ENCODE measurements at places on chromosomes 6 and 20.

GRCh38 chr6:121806116-121806515 is 370.7 kb downstream of the GJA1 start:
- no peak for DNase-seq

GRCh38 chr20:21559305-21559704 is 45.4 kb upstream of the NKX2-2 start:
- DNase-seq = no peak

DNA sequence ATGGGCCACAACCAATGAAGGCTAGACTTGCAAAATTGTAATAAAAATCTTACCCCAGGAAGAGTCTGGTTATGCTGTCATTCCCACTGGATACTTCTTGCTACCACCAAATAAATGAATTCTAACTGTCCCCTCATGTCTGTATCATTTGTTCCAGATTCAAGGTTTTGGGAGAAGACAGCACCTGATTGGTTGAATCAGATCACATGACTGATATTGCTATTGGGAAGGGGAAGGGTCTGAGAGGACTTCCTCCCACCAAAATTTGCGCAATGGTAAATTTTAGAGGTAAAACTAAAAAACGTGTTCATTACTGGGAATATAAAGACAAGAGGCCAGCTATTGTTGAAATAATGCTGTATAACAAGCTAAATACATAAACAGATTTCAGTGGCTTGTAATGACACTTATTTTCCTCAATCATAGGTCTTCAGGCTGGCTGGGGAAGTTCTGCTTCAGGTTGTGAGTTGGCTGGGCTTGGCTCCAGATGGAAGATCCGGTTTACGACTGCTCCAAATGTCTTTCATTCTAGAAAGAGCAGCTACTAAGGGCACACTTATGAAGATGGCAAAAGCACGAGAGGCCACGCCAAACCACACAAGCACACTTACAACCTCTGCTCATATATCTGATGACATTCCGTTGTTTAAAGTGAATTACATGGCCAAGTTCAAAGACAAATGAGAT is 27.1 kb upstream of the TASP1 start:
- DNase-seq = no peak

GRCh38 chr6:127120023-127120786 is 1.7 kb downstream of the RSPO3 start:
- no peak for DNase-seq
